ENCODE measurements at places on chromosomes 7 and 10.

DNA sequence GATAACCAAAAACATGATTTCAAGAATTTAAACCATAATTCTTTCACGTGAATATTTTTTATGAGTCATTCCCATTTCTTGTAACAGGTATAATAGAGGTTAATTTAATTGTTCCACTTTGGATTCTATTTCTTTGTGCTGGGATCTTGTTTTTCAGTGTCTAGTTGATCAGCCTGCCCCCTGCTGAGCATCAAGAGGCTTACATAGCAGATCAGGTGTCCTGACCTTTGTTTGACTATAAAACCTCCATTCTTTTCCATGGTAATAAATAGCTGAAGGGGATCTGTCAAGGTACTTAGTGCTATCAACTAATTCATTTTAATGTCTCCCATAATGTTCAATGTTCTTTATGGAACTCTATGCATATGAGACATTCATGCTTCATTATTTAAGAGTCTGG is 4.9 kb downstream of the COL17A1 start:
- DNase-seq: no peak

DNA sequence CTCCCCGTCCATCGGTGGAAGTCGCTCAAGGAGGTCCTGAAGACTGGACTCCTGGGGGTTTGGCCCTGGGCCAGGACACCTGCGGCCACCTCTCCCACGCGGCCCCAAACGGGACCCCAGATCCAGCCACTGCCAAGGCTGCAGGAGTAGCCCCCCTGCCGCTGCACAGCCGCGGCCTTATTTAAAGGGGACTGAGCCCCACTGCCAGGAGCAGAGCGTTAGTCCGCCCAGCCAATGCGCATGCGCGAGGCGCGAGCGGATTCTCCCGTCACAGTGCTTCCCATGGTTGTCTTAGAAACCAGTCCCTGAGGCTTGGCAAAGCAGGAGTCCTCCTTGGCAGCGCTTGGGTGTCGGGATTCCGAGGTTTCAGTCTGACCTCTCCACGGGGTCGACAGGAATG is 320.0 kb downstream of the ZNF716 start:
- no peak for DNase-seq

DNA sequence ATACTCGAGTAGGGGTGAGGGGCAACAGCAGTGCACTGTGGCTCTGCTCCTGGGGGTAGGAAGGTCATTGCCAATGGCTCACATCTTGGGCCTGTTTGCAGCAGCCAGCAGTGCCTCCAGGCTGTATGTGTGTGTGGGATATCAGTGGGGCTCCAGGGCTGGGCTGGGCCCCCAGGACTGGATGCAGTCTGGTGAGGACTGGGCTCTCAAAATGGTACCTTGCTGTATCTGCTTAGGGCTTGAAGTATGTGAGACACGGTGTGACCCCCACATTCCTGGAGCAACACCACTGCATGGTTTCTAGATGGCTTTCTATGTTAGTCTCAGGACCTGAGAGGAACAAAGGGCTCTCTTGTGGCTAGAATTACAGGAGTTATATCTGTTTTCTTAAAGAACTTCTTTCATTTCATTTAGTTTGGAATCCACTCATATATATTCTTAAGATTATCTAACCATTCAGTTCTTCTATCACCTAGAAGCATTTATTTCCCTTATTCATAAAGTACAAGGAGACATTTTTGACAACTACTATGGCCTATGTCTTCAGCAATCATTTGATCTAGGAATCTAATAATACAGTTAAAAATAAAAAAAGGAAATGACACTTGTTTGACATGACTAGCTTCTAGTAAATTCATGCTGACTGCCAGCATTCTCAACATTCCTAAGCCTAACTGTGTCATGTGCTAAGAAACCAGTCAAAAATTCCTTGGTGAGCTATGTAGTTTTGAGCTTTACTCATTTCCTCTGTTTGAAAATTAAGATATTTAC is 443.2 kb upstream of the SEMA3A start:
- DNase-seq: no peak

DNA sequence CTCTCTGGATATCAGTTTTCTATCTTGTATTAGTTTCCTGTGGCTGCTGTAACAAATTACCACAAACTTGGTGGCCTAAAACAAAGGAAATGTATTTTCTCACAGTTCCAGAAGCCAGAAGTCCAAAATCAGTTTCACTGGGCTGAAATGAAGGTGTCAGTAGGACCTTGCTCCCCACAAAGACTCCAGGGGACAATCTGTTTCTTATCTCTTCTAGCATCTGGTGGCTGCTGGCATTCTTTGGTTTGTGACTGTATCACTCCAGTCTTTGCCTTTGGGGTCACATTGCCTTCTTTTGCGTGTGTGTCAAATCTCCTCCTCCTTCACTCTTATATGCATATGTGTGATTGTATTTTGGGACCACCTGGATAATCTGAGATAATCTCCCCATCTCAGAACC is 153.0 kb upstream of the PRPS1L1 start:
- no peak for DNase-seq

GRCh38 chr7:151794508-151795167 is 82.3 kb downstream of the PRKAG2 start:
- DNase-seq: no peak

GRCh38 chr7:82441669-82442478 is 1.7 kb downstream of the CACNA2D1 start:
- DNase-seq: no peak

DNA sequence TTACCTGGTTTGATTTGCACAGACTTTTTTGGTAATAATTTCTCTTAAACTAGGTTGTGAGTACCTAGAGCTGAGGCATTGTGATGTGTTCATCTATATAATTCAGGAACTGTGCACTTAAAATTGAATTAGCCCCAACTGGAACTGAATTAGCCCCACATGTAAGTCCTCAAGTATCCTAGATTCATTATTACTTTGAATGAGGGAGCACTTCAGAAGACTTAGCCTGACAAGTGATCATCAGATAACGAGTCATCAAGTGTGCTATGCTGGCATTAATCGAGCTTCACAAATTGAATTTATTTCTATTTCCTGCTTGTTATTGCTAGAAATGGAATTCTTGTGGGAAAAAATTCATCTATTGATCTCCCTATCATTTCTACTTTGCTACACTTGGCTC is 323.4 kb upstream of the SEMA3D start:
- no peak for DNase-seq

- no peak for DNase-seq
These were observed 23.5 kb upstream of the C1QL3 start for GRCh38 chr10:16545116-16545736.

- no peak for DNase-seq
These were observed 1.2 kb downstream of the SLC4A2 start for GRCh38 chr7:151060416-151061212.

- no peak for DNase-seq
These were observed 450.6 kb upstream of the SORCS1 start for GRCh38 chr10:107614939-107615685.

DNA sequence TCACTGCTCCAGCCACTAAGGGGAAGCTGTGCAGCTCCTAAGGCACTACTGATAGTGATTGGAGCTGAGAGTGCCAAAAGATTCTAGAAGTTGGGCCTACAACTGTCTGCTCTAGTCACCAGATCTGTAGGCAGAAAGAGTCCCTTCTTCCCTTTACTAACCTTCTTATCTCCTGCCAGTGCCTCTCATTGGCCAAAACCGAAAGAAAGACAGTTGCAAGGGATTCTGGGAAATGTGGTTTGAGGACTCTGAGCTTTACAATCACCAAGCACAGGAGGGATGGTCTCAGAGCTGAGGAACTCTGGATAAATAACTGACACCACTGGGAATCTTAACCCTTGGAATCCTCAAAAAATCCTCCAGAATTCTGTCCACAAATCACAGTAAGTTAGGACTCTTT is 615.8 kb downstream of the CCSER2 start:
- DNase-seq: no peak

DNA sequence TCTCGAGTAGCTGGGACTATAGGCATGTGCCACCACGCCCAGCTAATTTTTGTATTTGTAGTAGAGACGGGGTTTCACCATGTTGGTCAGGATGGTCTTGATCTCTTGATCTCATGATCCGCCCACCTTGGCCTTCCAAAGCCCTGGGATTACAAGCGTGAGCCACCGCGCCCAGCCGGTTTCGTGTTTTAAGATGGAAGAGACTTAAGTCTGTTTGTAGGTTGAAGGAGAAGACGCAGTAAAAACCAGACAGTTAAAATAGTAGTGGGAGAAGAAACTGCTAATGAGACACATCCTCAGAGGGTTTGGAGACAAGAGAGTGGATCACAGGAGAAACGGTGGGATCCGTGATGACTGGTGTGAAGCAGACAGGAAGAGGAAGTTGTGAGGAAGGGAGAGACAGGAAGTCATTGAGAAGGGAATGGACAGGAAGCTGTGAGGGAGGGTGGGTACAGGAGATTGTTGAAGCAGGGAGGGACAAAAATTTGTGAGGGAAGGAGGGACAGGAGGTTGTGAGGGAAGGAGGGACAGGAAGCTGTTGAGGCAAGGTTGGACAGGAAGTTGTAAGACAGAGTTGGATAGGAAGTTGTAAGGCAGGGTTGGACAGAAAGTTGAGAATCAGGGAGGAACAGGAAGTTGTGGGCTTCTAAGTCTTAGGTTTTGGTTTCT is 115.5 kb downstream of the WDFY4 start:
- DNase-seq: peak; percentile 48

DNA sequence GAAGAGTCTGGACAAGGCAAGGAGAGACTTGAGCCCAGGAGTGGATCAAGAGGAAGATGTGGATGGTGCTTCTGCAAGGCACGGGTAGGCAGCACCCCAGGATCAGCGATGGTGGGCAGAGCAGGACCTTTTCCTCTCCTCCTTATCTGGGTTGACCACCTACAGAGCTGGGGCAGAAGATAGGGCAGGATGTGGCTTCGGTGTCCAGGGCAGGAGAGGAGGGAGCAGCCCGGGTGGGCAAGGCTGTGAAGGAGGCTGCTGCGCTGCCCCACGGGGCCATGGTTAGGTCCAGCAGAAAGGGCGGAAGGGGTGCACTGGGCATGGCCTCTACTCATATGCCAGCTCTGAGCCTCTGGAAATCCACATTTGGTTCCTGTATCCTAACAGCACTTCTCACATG is 20.0 kb upstream of the PARP12 start:
- DNase-seq: no peak

- no peak for DNase-seq
These were observed 676.9 kb downstream of the GATA3 start for GRCh38 chr10:8731121-8732095.

DNA sequence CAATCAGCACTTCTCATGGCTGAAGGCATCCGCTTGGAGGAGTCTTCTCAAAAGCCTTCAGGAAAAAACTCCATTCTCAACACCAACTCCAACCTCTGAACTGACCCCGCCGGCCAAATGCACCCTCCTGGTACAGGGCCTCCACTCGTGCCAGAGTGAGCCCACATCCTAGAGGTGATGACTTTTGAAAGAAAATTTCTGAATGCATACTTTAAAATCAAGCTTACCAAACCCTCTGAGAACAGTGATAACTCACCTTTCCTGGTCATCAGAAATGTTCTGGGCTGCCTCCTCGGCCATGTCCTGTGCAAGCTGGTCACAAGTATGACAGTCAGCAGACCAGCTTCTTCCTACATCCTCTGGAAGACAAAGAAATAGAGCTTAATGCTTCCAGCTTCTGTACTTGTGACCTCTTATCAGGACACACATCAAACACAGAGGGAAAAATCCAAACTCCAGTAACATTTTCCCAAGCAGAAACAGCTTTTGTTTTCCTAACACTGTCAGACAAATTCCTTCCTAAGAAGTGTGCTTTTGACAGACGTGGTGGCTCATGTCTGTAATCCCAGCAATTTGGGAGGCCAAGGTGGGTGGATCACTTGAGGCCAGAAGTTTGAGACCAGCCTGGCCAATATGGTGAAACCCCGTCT is at the start of gene PKD1L1:
TSS of gene PKD1L1 (minus strand) at position 326 of the 650 bp plus-strand sequence. CDS start at position 300, 26 bp downstream.
- DNase-seq: no peak

- DNase-seq: no peak
These were observed 12.3 kb downstream of the RPA3 start for GRCh38 chr7:7706101-7706511.
